Activated CD8-positive, alpha-beta memory T cell treated with anti-CD3 and anti-CD28 coated beads, Interleukin-2, amount 10 ng/mL, durations not matched to agents 7 days and 5 days (primary cell): ENCODE measurements at places on chromosomes 3 and 15. TPM values are rescaled to one million over a fixed set of nuclear protein-coding genes. Genes with fewer than 3 reads are reported as not detected.

Gene SLC24A5
- not detected for total RNA-seq

- no peak overlapping the region for H3K4me3 ChIP-seq
- no peak overlapping the region for H3K27ac ChIP-seq
- DNase-seq, result no peak
- H3K4me1 ChIP-seq, result peaks cover 12% of the 10 kb centered on the region
These were observed 75.3 kb downstream of the HMG20A start for GRCh38 chr15:77495838-77496596.

DNA sequence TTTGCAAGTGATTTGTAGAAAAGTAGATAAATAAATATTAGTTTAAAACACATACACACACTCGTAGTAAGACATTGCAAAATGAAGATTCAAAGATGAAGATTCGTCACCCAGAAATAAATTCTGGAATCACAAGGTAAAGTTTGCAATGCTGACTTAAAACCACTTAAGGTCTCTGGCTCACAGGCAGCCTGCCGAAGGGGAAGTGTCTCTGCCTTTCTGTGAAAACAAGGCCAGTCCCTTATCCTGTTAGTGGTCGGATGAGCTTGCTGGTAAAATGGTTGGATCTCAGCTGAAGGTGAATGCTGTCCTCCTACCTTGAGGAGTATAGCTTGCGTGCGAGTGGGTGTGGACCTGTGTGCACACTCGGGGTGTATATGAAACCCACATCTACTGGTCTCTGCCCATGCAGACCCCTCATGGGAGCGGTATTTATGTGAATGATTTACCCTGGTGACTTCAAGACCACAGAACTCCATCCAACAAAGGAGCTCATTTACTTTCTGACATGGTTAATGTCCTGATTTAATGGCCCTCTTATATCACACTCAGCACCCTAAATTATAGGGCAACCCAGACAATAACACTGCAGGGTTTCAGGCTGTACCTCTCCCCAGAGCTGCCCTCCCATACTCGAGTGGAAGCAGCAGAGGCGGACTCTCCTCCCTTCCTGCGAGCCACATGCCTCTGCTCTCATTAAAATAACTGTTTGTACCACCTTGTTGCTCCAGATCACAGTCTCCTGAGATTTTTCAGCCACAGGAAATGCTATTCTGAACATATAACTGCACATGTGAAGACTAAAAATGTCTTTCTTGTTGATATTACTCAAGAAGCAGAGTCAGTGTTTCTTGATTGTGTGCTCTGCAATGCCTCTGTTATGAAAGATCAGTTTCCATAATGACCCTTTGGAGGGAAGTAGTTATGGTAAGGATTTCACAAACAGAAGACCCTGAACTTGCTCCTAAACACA is 45.9 kb upstream of the ALDH1A3 start:
- H3K27me3 ChIP-seq, result peaks cover 24% of the 10 kb centered on the region
- DNase-seq, result no peak
- H3K4me3 ChIP-seq, result no peak overlapping the region
- H3K27ac ChIP-seq, result no peak overlapping the region

DNA sequence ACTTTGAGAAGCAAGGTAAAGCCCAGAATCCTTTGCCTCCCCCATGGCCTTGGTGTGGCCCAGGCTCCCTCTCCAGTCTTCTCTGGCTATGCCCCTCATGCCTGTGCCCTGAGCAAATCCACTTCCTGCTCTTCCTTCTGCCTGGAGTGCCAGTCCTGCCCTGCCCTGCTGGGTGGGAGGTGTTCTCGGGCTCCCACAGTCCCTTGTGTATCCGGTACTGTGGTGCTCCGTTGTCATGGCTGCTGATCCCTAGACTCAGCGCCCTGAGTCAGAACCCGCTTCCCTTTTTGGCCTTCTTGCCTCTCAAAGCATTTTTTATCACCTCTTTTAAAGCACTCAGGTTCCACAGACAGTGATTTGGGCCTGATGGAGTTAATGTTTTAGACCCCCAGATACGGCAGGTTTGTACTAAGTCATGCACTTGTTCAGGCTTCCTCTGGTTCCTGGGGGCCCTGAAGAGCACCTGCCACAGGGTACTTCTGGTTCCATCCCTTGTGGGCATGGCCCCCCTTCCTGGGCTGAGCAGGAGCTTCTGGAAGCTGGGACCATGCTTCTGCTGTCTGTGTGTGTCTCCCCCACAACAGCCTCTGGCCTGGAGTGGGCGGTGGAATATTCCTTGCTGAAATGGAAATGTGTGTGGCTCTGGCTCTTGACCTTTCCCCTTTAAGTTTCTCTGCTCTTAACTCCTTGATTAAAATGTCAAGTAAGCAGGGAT is 29.6 kb upstream of the ADAMTS7 start:
- H3K36me3 ChIP-seq, result no peaks in the 10 kb centered on the region
- H3K27ac ChIP-seq, result no peak overlapping the region
- DNase-seq, result no peak
- H3K4me3 ChIP-seq, result no peak overlapping the region

GRCh38 chr3:110413807-110414748 is 657.5 kb upstream of the NECTIN3 start:
- H3K4me1 ChIP-seq, result no peaks in the 10 kb centered on the region
- H3K27ac ChIP-seq, result no peak overlapping the region
- H3K4me3 ChIP-seq, result no peak overlapping the region
- no peak for DNase-seq
- H3K27me3 ChIP-seq, result peaks cover 2% of the 10 kb centered on the region

- H3K4me3 ChIP-seq, result peak overlapping the region; percentile 94
- H3K4me1 ChIP-seq, result peaks cover 40% of the 10 kb centered on the region
- peak overlapping the region; percentile 92 for H3K27ac ChIP-seq
- peaks cover 12% of the 10 kb centered on the region for H3K27me3 ChIP-seq
These were observed 1.2 kb downstream of the FAM98B start for GRCh38 chr15:38455092-38455491.

Gene STAC
- not detected for total RNA-seq

Gene UTS2B
- total RNA-seq, result not detected

GRCh38 chr15:28123408-28124023 is 24.4 kb upstream of the OCA2 start:
- no peak overlapping the region for H3K27ac ChIP-seq
- peaks cover 2% of the 10 kb centered on the region for H3K4me1 ChIP-seq
- no peak overlapping the region for H3K4me3 ChIP-seq
- H3K36me3 ChIP-seq, result peaks cover 2% of the 10 kb centered on the region

- H3K4me1 ChIP-seq, result peaks cover 10% of the 10 kb centered on the region
- DNase-seq, result no peak
- H3K27me3 ChIP-seq, result no peaks in the 10 kb centered on the region
- H3K4me3 ChIP-seq, result no peak overlapping the region
- H3K36me3 ChIP-seq, result no peaks in the 10 kb centered on the region
- H3K27ac ChIP-seq, result no peak overlapping the region
These were observed 68.1 kb downstream of the PGPEP1L start for GRCh38 chr15:98939311-98940080.

DNA sequence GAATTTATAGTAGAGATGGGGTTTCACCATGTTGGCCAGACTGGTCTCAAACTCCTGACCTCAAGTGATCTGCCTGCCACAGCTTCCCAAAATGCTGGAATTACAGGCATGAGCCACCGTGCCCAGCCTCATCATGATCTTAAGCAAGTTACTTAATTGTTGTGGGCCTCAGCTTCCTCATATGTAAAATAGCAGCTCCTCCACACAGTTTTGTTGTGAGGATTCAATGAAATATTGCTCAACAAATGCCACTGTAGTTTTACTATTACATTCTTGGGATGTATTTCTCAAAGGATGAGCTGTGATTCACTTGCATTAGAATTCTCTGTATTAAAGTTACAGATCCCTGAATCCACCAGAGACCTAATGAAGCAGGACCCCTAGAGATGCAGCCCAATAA is 168.8 kb downstream of the ADAMTS9 start:
- no peak overlapping the region for H3K27ac ChIP-seq
- no peaks in the 10 kb centered on the region for H3K27me3 ChIP-seq
- H3K4me1 ChIP-seq, result no peaks in the 10 kb centered on the region
- no peaks in the 10 kb centered on the region for H3K36me3 ChIP-seq

DNA sequence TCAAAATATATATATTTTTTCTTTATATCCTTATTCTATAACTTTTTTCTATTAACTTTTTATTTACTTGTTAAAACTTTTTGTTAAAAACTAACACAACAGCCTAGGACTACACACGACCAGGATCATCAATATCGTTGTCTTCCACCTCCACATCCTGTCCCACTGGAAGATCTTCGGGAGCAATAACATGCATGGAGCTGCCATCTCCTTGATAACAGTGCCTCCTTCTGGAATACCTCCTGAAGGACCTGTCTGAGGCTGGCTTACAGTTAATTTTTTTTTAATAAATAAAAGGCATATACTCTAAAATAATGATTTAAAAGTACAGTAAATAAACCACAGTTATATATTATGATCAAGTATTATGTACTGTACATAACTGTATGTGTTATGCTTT is 58.9 kb downstream of the SFMBT1 start:
- H3K4me1 ChIP-seq, result peaks cover 22% of the 10 kb centered on the region
- no peak for DNase-seq
- H3K27me3 ChIP-seq, result no peaks in the 10 kb centered on the region
- no peak overlapping the region for H3K4me3 ChIP-seq
- H3K27ac ChIP-seq, result no peak overlapping the region
- H3K36me3 ChIP-seq, result peaks cover under 1% of the 10 kb centered on the region

Gene STIMATE
- 43.3 TPM for total RNA-seq

Gene SLC38A3
- total RNA-seq, result not detected

DNA sequence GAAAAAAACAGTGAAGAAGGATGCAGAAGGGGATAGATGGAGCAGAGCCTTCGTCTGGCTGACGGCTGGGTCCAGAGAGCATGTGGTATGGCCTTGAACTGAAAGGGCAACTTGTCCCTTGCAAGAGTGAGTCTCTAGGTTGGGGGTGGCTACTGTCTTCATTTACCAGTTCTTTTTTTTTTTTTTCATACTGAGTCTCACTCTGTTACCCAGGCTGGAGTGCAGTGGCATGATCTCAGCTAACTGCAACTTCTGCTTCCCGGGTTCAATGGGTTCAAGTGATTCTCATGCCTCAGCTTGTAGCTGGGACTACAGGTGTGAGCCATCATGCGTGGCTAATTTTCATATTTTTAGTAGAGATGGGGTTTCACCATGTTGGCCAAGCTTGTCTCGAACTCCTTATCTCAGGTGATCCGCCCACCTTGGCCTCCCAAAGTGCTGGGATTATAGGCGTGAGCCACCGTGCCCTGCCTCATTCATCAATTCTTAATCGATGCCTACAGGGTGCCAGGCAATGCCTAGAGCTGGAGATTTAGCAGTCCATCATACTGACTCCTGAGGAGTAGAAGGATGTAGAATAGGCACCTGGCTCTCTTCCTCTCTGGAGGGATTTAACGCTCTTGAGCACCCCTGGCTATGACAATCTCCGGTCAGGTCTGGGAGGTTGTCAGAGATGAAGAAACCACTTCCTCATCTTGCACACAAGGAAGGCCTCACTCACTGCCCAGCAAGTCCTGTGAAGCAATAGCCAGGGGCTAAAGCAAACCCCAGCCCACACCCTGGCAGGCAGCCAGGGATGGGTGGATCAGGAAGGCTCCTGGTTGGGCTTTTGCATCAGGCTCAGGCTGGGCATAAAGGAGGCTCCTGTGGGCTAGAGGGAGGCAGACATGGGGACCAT is at the start of gene CAMP:
Gene CAMP (plus strand): TSS at position 880 of the 898 bp plus-strand sequence. CDS start 17 bp downstream, at position 897.
- no peak for DNase-seq
- no peak within 1 kb of the TSS for H3K27ac ChIP-seq
- H3K4me1 ChIP-seq, result peaks cover 6% of the 10 kb centered on the region
- H3K27me3 ChIP-seq, result peaks cover 9% of the 10 kb centered on the region
- H3K36me3 ChIP-seq, result no peaks in the 10 kb centered on the region

DNA sequence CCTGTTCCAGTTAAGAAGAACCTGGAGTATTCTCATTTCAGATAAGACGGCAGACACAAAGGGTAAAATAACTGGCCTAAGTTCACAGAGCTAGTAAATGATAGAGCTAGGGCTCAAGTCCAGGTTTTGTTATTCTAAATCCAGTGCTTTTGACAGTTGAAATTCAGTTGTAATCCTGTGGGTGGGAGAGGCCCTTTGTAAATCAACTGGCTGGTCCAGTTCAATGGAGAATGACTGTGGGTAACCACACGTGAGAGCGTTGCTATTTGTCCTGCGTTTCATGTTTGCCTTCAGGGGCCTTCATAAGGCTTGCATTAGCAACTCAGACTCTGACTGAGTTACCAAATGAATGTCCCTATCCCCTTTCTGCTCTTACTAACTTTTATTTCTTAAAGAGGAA is 24.2 kb upstream of the CD96 start:
- no peaks in the 10 kb centered on the region for H3K27me3 ChIP-seq
- H3K4me3 ChIP-seq, result no peak overlapping the region
- no peak for DNase-seq
- no peaks in the 10 kb centered on the region for H3K4me1 ChIP-seq
- peaks cover 1% of the 10 kb centered on the region for H3K36me3 ChIP-seq

GRCh38 chr3:11495948-11496557 is 147.7 kb downstream of the VGLL4 start:
- H3K36me3 ChIP-seq, result peaks cover 5% of the 10 kb centered on the region
- no peaks in the 10 kb centered on the region for H3K4me1 ChIP-seq
- H3K27ac ChIP-seq, result no peak overlapping the region
- no peaks in the 10 kb centered on the region for H3K27me3 ChIP-seq
- no peak for DNase-seq

- no peak for DNase-seq
- H3K36me3 ChIP-seq, result no peaks in the 10 kb centered on the region
- no peak overlapping the region for H3K4me3 ChIP-seq
These were observed 57.9 kb upstream of the C2CD4B start for GRCh38 chr15:62223020-62223419.

DNA sequence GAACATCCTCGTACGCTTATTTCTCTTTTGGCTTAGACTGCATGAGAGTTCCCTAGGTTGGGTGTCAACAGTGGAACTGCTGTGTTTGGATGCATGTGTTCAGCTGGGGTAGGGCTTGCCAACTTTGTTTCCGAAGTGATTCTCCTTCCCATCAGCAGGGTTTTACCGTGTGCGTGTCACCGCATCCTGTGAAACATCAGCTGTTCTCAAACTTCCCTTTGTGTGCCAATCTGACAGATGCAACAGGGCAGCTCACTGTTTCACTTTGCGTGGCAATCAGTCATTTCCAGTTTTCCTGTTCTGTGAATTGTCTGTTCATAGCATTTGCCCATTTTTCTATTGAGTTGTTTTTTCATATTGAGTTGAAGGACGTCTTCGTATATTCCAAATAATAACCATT is 218.8 kb downstream of the VPS13C start:
- DNase-seq, result no peak
- peaks cover 17% of the 10 kb centered on the region for H3K4me1 ChIP-seq
- H3K36me3 ChIP-seq, result no peaks in the 10 kb centered on the region
- H3K4me3 ChIP-seq, result no peak overlapping the region

GRCh38 chr15:85024509-85025336 is 43.1 kb downstream of the PDE8A start:
- peaks cover 1% of the 10 kb centered on the region for H3K36me3 ChIP-seq
- H3K27ac ChIP-seq, result no peak overlapping the region
- no peak for DNase-seq
- peaks cover 44% of the 10 kb centered on the region for H3K4me1 ChIP-seq

Gene AHSG
- total RNA-seq, result not detected

Gene TRPM1
- 0.06 TPM for total RNA-seq

- H3K27me3 ChIP-seq, result no peaks in the 10 kb centered on the region
- H3K36me3 ChIP-seq, result no peaks in the 10 kb centered on the region
- no peak overlapping the region for H3K4me3 ChIP-seq
- no peak overlapping the region for H3K27ac ChIP-seq
- DNase-seq, result no peak
These were observed 144.9 kb upstream of the MRPS22 start for GRCh38 chr3:139198929-139199328.
